ENCODE measurements at places on chromosomes 1 and 21.

DNA sequence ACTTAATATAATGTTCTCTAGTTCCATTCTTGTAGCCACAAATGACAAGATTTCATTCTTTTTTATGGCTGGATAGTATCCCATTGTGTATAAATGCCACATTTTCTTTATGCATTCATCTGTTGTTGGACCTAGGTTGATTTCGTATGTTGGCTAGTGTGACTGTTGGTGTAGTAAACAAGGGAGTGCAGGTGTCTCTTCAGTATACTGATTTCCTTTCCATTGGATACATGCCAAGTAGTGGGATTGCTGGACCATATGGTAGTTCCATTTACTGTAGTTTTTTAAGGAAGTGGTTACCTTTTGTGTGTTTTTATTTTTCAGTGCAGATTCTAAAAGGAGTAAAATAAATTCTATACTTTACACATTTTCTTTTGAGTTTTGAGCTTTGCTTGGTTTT lies 5.7 kb downstream of the PARK7 start:
- DNase-seq, result no peak

GRCh38 chr1:64664299-64664698 lies 80.6 kb upstream of the RAVER2 start:
- no peak for DNase-seq

DNA sequence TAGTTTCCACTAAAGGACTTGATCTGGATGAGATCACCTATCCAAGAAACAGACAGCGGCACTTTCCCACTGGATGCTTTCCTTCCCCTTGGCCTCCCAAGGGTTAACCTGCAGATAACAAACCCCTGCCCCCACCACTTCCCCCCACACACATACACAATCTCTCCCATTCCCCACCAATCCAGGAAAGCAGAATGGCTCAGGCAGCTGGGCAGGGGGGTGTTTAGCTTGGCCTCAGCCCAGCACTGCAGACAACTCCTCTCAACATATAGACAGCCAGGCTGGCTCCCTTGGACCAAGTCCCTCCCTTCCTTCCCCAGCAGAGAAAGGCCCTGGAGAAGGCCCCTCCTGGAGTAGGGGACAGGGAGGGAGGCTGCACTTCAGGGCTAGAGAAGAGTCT lies 24.6 kb downstream of the PLEKHA6 start:
- DNase-seq, result no peak

DNA sequence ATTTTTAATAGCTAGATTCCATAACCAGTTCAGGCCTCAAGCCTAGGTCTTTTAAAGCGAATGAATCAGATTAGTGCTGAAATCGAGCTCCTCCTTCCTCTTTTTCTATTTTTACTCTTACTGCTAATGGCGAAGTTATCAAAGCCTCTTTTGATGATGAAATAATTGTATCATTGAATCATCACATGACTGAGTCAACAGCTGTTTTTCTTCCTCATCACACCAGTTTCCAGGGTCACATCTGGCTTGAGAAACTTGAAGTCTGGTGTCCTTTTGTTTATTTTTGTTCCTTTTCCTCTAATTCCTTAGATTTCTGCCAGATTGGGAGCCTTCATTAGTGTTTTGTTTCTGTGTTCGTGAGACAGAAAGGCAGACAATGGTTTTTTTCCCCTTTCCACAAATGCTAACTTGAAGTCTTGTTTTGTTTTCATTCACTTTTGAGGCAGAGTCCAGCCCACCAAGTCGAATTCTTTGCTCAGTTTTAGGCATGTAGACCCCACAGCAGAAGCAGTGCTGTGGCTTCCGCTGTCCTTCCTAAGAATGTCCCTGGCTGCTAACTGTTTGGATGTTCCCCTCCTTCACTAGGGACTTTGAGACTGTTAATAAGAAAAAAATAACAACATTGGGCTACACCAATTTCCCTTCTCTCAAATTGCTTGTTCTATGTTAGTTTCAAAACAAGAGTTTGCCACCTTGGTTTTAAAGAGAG lies 51.9 kb upstream of the FMOD start:
- peak; percentile 80 for DNase-seq

DNA sequence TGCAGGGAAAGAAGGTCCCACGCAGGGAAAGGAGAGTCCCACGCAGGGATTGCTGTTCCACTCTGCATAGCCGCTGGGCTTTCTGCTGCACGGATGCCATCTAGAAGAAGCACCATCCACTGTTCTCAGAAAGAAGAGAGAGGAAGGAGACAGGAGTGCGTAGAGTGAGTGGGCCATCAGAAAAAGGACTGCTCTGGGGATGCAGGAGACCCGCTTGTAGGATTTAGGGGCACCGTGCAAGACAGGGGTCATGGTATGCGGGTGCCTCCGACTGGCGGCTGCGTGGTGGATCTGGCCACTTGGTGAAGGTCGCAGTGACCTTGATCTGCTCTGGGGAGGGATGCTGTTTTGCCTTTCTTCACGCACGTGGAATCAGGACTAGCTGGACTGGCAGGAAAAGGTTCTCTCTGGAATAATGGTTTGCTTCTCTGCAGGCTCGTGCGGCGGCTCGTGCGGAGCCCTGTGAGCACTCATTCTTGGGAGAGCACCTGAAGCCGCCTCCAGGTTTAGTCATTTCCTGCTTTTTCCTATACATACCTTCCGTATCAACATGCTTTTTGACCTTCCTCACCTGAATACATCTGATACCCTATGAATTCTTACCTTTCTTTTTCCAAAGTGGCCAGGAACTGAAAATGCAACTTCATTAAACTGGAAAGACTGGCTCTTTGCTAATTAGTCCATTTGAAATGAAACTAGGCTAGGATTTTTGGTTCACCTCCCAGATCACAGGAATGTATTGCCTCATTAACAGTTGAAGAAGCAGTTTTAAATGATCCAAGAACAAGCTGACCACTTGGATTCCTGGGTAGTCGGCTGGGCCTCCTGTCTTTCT lies 181.6 kb downstream of the KIF26B start:
- DNase-seq, result no peak

All from EL (cell line).